Right ventricle myocardium superior (tissue), 1 donor: ENCODE measurements at places on chromosomes 2 and 18. TPM values are rescaled to one million over a fixed set of nuclear protein-coding genes. Genes with fewer than 3 reads are reported as not detected.

The SLC4A5 gene
- 1.3 TPM for total RNA-seq

The AMER3 gene
- not detected for total RNA-seq

The DNAJC27 gene
- total RNA-seq: 8.5 TPM

The WNT10A gene
- total RNA-seq: not detected

The SH3YL1 gene
- total RNA-seq: 7.4 TPM

The KCNIP3 gene
- 8.4 TPM for total RNA-seq

The TRIM43 gene
- total RNA-seq: not detected

The GAREM1 gene
- total RNA-seq: 23.5 TPM

The CCDC93 gene
- total RNA-seq: 20.9 TPM

The CRYGD gene
- total RNA-seq: not detected
